ENCODE measurements at places on chromosomes 1 and 21. TPM values are rescaled to one million over a fixed set of nuclear protein-coding genes. Genes with fewer than 3 reads are reported as not detected.

Gene SLC41A1
- polyA plus RNA-seq, result 34.1 TPM

Gene SLC16A4
- 0.20 TPM for polyA plus RNA-seq

GRCh38 chr1:157485793-157486192 is 66.5 kb downstream of the FCRL5 start:
- no peak overlapping the region for H3K27ac ChIP-seq
- H3K4me3 ChIP-seq, result no peak overlapping the region
- no peak for DNase-seq
- H3K4me1 ChIP-seq, result no peaks in the 10 kb centered on the region
- no peaks in the 10 kb centered on the region for H3K36me3 ChIP-seq

DNA sequence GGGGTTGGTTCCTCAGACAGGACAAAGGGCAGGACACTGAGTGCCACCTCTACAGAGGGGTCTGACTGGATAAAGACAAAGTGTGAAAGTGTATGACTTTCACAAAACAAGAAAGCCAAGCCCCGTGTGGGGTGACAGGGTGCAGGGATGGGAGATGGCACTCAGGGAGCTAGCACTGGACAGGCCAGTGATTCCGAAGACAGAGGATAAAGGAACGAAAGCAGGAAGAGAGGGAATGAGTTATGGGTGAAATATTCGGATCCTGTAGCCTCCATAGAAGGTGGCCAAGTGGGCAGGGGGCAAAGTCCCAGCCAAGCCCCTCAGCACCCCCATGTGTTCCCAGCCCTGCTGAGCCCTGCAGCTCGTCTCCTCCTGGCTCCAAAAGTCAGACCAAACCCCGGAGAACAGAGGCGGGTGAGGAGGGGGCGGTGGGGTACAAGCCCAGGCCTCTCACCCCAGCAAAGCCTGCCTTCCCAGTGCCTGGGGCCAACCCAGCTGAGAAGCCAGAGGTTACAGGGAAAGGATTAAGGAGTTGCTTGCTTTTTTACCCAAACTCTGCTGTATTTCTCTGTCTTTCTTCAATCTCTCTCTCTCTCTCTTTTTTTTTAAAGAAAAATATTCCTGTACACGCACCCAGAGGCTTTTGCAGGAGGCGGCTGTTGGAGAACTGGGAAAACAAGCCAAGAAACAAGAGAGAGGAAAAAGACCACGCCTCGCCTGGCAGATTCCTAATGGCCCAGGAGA is 14.0 kb upstream of the WASF2 start:
- H3K4me1 ChIP-seq, result peaks cover 5% of the 10 kb centered on the region
- no peaks in the 10 kb centered on the region for H3K36me3 ChIP-seq
- no peaks in the 10 kb centered on the region for H3K27me3 ChIP-seq
- H3K4me3 ChIP-seq, result no peak overlapping the region
- DNase-seq, result no peak
- H3K27ac ChIP-seq, result 0 out of 2 replicates have a peak overlapping the region, but pooled peaks have one; percentile 2

- H3K27ac ChIP-seq, result no peak overlapping the region
- H3K4me1 ChIP-seq, result no peaks in the 10 kb centered on the region
- DNase-seq, result no peak
- no peaks in the 10 kb centered on the region for H3K27me3 ChIP-seq
These were observed 463.9 kb upstream of the CXADR start for GRCh38 chr21:17048974-17049373.

DNA sequence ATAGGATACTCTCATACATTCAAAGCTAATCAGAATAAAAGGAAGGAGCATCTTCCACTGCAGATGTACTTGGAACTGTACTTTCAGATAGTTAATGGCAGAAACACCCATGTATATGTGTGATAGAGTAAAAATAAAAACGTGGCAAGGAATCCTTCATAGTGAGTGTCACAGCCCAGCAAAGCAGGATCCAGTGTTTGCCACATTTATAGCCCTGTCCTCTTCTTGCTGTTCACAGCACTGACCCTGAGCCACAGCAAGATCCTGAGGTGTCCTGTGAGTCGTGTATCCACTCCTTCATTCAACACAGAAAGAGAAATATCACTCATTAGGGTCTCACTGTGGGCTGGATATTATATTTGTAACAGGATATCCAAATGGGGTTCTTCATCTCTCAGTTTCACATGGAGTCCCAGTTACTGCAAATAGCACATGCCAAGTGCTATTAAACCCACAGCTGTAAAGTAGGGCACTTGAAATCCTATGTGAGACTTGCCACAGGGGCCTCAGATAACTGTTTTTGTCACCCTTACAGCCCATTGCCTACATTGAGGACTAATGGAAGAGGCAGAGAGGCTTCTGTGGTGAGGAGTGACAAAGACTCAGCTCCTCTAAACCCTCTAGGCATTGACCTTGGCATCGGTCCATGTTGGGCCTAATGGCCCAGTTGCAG is 41.3 kb downstream of the CYP2J2 start:
- no peak for DNase-seq
- H3K27me3 ChIP-seq, result no peaks in the 10 kb centered on the region
- H3K36me3 ChIP-seq, result no peaks in the 10 kb centered on the region
- H3K27ac ChIP-seq, result no peak overlapping the region
- H3K4me1 ChIP-seq, result no peaks in the 10 kb centered on the region

DNA sequence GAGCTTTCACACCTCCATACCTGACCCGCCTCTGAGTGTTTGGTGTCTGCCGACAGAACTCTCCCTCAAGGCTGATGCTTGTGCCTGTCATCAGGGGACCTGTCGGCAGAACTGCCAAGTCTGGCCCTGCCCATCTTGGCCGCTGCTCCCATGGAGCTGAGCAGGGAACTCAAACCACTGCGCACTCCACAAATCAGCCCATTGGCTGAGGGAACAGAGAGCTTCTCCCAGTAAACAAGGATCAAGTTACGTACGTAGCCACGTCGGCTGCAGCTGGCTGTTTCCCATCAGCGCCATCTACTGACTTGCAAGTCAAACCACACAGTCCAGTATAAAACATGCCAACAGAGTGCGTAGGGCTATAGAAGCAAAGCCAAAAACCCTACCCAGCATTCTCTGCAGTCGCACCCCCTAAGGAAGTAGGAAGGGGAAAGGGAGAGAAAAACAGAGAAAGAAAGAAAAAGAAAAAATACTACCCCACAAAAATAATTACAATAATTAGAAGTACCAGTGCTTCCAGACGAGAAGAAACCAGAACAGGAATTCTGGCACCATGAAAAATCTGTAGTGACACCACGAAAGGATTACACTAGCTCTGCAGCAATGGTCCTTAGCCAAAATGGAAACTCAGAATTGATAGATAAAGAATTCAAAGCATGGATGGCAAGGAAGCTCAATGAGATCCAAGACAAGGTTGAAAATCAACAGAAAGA is 13.1 kb downstream of the KRTAP13-1 start:
- no peaks in the 10 kb centered on the region for H3K4me1 ChIP-seq
- no peak overlapping the region for H3K4me3 ChIP-seq
- no peaks in the 10 kb centered on the region for H3K36me3 ChIP-seq

DNA sequence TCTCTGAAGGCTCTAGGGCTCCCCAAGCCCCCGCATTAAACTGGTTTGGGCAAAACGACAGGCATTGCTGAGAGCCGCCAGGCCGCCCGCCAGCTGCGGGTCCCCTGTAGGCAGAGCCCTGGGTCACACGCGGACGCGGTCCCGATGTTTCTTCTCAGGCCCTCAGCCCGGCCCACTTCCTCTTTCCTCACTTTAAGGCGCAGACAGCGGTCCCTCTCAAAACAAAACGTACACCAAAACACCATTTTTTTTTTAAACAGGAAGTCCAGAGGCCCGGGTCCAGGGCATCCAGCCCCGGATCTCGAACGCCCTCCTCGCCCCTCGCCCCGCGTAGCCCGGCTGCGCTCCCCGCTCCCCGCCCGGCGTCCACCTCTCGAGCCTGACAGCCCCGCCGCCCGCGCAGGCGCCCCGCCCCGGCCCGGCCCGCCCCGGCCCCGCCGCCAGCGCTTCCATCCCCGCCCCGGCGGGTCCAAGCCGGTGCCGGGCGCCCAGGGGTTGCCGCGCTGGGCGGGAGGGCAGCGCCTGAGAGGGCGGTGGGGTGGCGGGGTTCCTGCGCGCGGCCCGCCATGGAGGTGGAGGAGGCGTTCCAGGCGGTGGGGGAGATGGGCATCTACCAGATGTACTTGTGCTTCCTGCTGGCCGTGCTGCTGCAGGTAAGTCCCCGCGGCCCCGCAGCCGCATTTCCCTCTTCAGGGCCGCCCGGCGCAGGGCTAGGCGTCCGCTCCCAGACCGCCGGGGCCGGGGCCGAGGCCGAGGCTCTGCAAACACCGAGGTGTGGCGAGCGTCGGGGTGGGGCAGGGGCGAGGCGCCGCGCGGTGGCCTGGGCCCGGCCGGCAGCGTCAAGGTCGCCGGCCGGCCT is at the start of gene SLC22A15:
Gene SLC22A15, plus strand, starts transcription at position 452 of the 859 bp plus-strand sequence. Its CDS starts 115 bp downstream, at position 567.
- no peaks in the 10 kb centered on the region for H3K27me3 ChIP-seq
- peak within 1 kb of the TSS; percentile 56 for H3K27ac ChIP-seq
- H3K4me3 ChIP-seq, result peak within 1 kb of the TSS; percentile 73
- no peak for DNase-seq
- no peaks in the 10 kb centered on the region for H3K36me3 ChIP-seq
- peaks cover 13% of the 10 kb centered on the region for H3K4me1 ChIP-seq

DNA sequence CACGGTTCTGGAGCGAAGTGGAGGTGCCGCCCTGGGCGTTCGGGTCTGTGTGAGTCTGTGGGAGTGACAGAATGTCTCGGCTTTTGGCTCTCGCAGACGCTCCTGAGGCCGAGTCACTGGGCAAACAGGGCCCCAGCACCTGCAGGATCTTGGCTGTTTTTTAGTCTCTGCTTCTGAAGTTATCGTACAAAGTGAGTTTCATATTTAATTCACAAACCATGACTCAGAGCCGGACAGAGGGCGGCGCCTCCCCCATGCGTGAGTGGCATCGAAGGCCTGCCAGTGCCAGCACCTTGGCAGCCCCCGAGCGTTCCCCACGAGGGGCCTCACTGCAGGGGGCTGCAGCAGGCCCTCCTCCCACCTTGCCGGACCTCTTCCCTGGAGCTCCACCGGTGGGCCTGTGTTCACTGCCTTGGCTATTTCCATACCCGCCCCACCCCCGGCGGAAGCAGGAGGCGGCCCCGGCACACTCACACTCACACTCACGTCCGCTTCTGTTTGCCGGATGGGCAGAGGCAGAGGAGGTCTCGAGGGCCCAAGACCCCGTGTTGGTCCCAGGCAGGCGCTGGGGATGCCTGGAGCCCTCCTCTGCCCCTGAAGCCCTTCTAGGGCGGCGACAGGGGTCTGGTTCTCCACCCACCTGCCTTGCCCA is 56.3 kb downstream of the MORN1 start:
- no peaks in the 10 kb centered on the region for H3K36me3 ChIP-seq
- no peaks in the 10 kb centered on the region for H3K27me3 ChIP-seq
- no peak overlapping the region for H3K27ac ChIP-seq

- no peaks in the 10 kb centered on the region for H3K4me1 ChIP-seq
- H3K27ac ChIP-seq, result no peak overlapping the region
- peak overlapping the region; percentile 53 for H3K4me3 ChIP-seq
- peaks cover 18% of the 10 kb centered on the region for H3K27me3 ChIP-seq
These were observed 44.6 kb downstream of the MRPL39 start for GRCh38 chr21:25562660-25563059.

DNA sequence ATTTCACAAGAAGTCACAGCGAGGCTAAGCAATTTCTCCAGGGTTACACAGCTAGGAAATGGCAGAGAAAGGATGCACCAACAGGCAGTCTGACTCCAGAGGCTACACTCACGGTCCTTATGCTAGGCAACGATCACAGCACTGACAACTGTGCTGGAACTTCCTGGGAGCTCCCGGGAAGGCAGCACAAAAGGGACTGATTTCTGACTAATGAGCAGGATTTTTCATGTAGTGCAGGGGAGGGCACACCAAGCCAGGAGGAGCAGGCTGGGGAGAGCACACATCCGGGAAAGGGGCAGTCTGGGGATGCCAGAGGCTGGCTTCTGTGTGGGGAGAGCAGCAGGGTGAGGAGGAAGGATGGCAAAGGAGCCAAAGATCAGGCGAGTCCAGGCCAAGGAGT is 486.7 kb downstream of the OMA1 start:
- no peaks in the 10 kb centered on the region for H3K36me3 ChIP-seq
- H3K4me1 ChIP-seq, result peaks cover 6% of the 10 kb centered on the region
- no peak for DNase-seq
- H3K4me3 ChIP-seq, result no peak overlapping the region
- no peaks in the 10 kb centered on the region for H3K27me3 ChIP-seq

DNA sequence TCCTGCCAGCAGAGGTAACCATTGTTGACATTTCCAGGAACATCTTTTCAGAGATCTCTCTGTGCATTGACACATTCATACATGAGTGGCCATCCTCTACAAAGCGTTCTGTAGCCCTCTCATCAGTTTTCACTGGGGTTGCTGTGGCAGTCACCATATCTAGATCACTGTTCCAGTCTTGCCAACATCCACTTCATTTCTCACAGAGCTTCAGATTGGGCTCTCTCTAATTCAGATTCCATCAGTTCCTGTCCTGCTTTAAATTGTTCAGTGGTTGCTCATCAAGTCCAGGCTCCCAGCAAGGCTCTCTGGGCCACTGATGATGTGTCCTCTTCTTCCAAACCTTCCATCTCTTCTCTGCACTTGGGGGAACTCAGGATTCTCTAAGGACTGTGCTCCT is 173.7 kb downstream of the KCNJ6 start:
- H3K27ac ChIP-seq, result no peak overlapping the region
- H3K27me3 ChIP-seq, result no peaks in the 10 kb centered on the region
- no peak for DNase-seq
- no peaks in the 10 kb centered on the region for H3K4me1 ChIP-seq
- H3K4me3 ChIP-seq, result no peak overlapping the region

- no peak for DNase-seq
- H3K27me3 ChIP-seq, result no peaks in the 10 kb centered on the region
- H3K4me1 ChIP-seq, result peaks cover 11% of the 10 kb centered on the region
These were observed 47.2 kb upstream of the ECE1 start for GRCh38 chr1:21337454-21337927.

Data from H1 (cell line).